ENCODE measurements at places on chromosomes 1 and 21. TPM values are rescaled to one million over a fixed set of nuclear protein-coding genes. Genes with fewer than 3 reads are reported as not detected.

The HSF2BP gene
- 2.3 TPM for total RNA-seq

The SPATA1 gene
- not detected for total RNA-seq

- H3K4me1 ChIP-seq: peaks cover 8% of the 10 kb centered on the region
- no peak overlapping the region for H3K27ac ChIP-seq
- no peaks in the 10 kb centered on the region for H3K27me3 ChIP-seq
- no peak overlapping the region for H3K4me3 ChIP-seq
These were observed 38.1 kb downstream of the LRRC52 start for GRCh38 chr1:165581926-165582325.

DNA sequence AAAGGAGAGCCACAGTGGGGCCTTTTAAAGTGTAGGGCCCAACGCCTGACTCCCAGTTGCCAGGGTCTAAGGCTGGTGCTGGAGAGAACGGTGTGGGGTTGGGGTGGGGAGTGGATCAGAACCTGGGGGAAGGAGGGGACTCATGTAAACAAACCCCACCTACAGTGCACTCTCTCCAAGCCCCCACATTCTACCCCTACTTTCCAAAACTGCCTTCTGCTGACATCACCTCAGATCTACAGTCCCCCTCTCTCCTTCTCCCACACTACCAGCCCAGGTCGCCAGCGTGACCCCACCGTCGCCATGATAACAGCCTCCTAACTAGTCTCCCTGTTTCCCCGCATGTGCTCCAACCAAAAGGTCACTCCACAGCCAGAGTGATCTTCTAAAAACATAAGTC, 26.6 kb downstream of the TNNT2 start:
- no peak overlapping the region for H3K4me3 ChIP-seq
- no peak for DNase-seq
- H3K27me3 ChIP-seq: no peaks in the 10 kb centered on the region
- no peaks in the 10 kb centered on the region for H3K36me3 ChIP-seq
- H3K27ac ChIP-seq: no peak overlapping the region
- H3K4me1 ChIP-seq: peaks cover 19% of the 10 kb centered on the region

DNA sequence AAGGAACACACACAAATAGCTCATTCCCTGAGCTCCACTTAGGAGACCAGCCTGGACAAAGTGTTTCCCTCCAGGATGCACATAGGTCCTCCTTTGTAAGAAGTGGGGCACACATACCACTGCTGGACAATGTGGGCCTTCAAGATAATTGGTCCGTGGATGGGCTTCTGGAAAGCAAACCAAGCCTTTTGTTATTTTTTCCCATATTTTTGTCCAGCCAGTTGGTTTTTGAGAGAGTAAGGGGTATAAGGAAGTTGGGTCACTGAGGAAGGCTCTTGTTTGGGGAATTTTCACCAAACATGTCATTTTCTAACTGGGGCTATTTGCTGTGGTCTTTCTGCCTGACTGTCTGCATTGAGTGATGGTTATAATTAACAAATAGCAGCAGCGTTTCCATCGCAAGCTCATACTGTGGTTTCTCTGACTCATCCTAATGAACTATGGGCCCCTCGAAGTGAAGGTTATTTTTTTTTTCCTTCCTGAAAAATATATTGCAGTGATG, 306.3 kb upstream of the DUSP10 start:
- no peaks in the 10 kb centered on the region for H3K4me1 ChIP-seq
- H3K27ac ChIP-seq: no peak overlapping the region
- no peak for DNase-seq

DNA sequence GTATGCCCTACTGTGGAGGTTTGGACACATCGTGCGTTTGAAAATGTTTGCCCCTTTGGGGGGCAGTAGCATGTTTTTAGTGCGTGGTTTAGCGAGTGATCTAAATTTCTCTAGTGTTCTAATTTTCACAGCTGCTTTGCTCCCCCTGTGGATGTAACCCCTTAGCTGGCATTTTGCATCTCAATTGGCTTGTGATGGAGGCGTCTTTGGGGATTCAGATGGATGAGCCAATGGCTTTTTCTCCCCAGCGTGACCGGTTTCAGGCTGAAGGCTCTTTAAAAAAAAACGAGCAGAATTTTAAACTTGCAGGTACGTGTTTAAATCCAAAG, 836 bp downstream of the CDC7 start:
- peak overlapping the region; percentile 51 for H3K4me3 ChIP-seq
- H3K4me1 ChIP-seq: peaks cover 32% of the 10 kb centered on the region
- H3K27me3 ChIP-seq: no peaks in the 10 kb centered on the region
- H3K27ac ChIP-seq: peak overlapping the region; percentile 92
- no peaks in the 10 kb centered on the region for H3K36me3 ChIP-seq
- peak; percentile 70 for DNase-seq

DNA sequence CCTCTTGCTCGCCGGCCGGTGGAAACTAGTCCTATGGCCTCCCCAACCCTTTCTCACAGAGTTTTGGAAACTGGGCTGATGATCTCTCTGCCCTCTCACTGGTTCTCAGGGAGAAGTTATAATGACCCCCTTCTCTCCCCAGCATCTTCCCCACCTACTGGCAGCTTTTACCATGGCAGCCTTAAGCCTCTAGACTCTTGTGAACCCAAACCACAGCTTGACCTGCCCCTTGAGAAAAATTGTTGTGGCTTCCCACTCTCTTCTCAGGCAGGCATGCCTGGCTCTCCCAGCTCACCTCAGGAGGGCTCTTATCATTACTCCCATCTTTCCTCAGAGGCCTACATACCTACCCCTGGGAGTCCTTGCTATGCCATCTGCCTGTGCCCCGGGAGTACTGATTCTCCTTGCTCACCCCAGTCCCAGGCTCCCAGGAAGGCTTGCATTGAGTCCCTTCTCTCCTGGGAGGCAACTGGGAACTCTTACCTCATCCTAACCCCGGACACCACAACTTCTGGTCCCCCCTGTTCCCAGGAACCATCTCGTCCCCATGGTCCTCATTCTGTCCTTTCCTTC, 1.6 kb downstream of the NSUN4 start:
- peaks cover 24% of the 10 kb centered on the region for H3K36me3 ChIP-seq
- DNase-seq: peak; percentile 51
- no peaks in the 10 kb centered on the region for H3K27me3 ChIP-seq
- peak overlapping the region; percentile 81 for H3K4me3 ChIP-seq
- peak overlapping the region; percentile 100 for H3K27ac ChIP-seq

DNA sequence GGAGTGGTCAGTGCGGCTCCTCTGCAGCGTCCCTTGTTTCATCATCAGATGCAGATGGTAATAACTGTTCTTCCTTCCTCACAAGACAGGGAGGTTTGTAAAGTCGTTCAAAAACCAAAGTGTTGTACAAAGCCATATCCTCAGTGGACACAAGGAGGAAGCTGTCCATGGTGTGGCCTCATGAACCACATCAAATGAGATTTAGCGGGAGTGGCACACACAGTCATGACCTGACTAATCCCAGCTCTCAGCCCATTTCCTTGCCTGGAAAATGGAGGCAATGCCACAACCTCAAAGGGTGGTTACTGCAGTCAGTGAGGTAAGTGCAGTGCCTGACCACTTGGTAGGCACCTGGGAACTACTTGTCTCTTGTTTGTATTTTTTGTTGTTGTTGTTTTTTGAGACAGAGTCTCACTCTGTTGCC, 13.4 kb downstream of the ENTREP3 start:
- no peak overlapping the region for H3K4me3 ChIP-seq
- peaks cover 27% of the 10 kb centered on the region for H3K27me3 ChIP-seq
- H3K36me3 ChIP-seq: no peaks in the 10 kb centered on the region
- no peak overlapping the region for H3K27ac ChIP-seq
- H3K4me1 ChIP-seq: peaks cover 19% of the 10 kb centered on the region
- DNase-seq: no peak

GRCh38 chr1:58391056-58391455, 155.5 kb downstream of the OMA1 start:
- peaks cover 23% of the 10 kb centered on the region for H3K4me1 ChIP-seq
- DNase-seq: no peak
- H3K27ac ChIP-seq: no peak overlapping the region
- H3K4me3 ChIP-seq: no peak overlapping the region
- no peaks in the 10 kb centered on the region for H3K36me3 ChIP-seq

- H3K4me1 ChIP-seq: peaks cover 5% of the 10 kb centered on the region
- no peak for DNase-seq
- no peak overlapping the region for H3K27ac ChIP-seq
- H3K36me3 ChIP-seq: no peaks in the 10 kb centered on the region
These were observed 626 bp upstream of the HLCS start for GRCh38 chr21:36966821-36967768.

- no peaks in the 10 kb centered on the region for H3K36me3 ChIP-seq
- H3K27me3 ChIP-seq: no peaks in the 10 kb centered on the region
- H3K27ac ChIP-seq: no peak overlapping the region
- H3K4me3 ChIP-seq: no peak overlapping the region
- 0 out of 2 replicates have a peak, but pooled peaks cover 6% of the 10 kb centered on the region for H3K4me1 ChIP-seq
- DNase-seq: peak; percentile 53
These were observed 11.6 kb downstream of the CD160 start for GRCh38 chr1:145730900-145731299.

DNA sequence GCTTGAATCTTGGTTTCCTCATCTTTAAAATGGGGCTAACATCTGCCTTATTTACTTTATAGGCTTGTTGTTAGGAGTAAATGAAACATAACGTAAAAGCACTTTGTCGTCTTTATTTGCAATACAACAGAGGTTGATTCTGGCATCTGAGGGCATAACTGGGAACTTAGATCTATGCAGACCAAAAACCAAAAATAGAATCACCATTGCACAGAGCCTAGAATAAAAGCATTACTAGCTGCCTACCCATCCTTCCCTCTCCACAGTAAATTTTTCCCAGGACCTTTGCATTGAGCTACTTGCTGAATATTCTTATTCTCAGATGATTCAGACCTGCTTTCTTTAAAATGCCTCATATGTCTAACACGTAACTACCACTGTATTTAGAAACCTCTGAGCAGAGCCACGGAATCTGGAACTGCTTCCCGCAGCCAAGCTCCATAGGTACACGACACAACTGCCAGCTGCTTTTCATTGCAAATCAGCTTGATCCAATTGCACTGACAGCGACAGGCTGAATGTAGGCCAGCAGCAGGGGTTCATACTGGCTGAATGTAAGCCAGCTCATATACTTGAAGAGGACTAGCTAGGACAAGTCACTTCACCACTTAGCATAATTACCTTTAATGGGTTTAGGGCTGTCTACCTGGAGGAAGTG, 33.2 kb upstream of the SERBP1 start:
- H3K4me1 ChIP-seq: peaks cover 47% of the 10 kb centered on the region
- no peak overlapping the region for H3K4me3 ChIP-seq
- no peaks in the 10 kb centered on the region for H3K27me3 ChIP-seq
- no peaks in the 10 kb centered on the region for H3K36me3 ChIP-seq

DNA sequence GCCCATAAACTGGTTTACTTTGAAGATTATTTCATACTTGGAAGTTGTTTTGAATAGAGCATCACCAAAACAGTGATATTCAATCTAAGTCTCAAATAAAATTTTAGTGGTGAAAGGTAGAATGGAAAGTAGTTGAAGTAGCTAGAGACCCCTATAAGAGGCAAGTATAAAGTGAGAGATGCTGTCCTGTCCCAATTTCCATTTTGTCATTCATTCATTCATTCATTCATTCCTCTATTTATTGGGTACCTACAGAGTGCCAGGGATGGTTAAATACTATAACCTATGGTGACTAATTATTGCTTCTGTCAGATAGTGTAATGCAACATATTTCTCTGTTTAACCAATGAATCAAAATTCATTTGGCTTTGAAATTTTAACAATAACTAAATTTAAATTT, 32.7 kb downstream of the RRAGC start:
- no peaks in the 10 kb centered on the region for H3K4me1 ChIP-seq
- H3K36me3 ChIP-seq: no peaks in the 10 kb centered on the region
- H3K27ac ChIP-seq: no peak overlapping the region

- no peak overlapping the region for H3K4me3 ChIP-seq
- no peak overlapping the region for H3K27ac ChIP-seq
- DNase-seq: no peak
- H3K4me1 ChIP-seq: no peaks in the 10 kb centered on the region
- no peaks in the 10 kb centered on the region for H3K27me3 ChIP-seq
- no peaks in the 10 kb centered on the region for H3K36me3 ChIP-seq
These were observed 126.8 kb downstream of the HIVEP3 start for GRCh38 chr1:41791667-41792484.

- H3K4me3 ChIP-seq: no peak overlapping the region
- no peak overlapping the region for H3K27ac ChIP-seq
These were observed 188.2 kb downstream of the DYRK1A start for GRCh38 chr21:37554661-37555379.

DNA sequence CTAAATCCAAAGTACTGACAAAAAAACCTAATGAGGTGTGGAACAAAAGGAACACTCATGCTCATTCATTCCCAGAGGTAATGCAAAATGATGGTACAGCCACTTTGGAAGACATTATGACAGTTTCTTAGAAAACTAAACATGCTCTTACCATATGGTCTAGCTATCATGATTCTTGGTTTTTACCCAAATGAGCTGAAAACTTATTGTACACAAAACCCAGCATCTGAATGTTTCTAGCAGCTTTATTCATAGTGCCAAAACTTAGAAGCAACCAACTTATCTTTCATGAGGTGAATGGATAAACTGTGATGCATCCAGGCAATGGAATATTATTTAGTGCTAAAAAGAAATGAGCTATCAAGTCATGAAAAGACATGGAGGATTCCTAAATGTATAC, 318.4 kb upstream of the OLFM3 start:
- DNase-seq: no peak
- no peaks in the 10 kb centered on the region for H3K4me1 ChIP-seq
- H3K27ac ChIP-seq: no peak overlapping the region

DNA sequence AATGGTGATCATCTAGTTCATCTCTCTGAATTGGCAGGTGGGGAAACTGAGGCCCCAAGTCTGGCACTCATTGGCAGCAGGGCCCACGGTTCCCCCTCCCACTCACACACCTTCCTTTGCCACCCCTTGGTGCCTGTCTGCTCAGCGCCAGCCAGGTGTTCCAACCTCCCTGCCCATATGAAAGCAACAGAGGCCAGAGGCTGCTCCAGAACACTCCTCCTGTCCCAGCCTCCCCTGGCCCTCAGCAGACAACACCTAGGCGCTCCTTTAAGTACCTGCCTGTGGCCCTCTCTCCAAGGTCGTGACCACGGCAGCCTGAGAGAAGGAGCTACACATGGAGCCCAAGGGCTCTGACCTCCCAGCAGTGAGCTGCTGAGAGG, 362.3 kb upstream of the VAMP3 start:
- no peaks in the 10 kb centered on the region for H3K36me3 ChIP-seq
- H3K27ac ChIP-seq: no peak overlapping the region
- no peak overlapping the region for H3K4me3 ChIP-seq
- H3K4me1 ChIP-seq: no peaks in the 10 kb centered on the region
- no peaks in the 10 kb centered on the region for H3K27me3 ChIP-seq

- DNase-seq: no peak
- H3K27me3 ChIP-seq: no peaks in the 10 kb centered on the region
- H3K4me3 ChIP-seq: no peak overlapping the region
- no peak overlapping the region for H3K27ac ChIP-seq
These were observed 54.3 kb downstream of the CD247 start for GRCh38 chr1:167463875-167464575.

DNA sequence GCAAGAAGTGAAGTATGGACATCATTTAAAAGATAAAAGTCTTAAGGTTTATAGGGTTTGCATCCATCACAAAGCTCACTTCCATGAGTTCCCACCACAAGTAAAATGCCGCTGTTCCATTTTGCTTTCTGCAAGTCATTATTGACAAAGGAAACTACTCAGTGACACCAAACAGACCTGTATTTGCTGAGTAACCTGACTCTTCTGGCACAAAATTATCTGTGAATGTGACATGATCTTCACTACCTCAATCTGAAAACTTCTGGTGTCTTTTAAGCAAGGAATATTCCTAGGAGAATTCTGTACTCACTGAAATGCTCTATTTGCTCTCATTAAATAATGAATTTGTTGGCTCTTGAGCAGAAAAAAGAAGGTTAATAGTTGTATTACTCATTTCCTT, 1077.4 kb upstream of the ADGRL4 start:
- no peak overlapping the region for H3K27ac ChIP-seq
- no peak for DNase-seq
- no peaks in the 10 kb centered on the region for H3K27me3 ChIP-seq
- H3K36me3 ChIP-seq: no peaks in the 10 kb centered on the region
